Bone marrow (tissue), 2 donors: ENCODE measurements at places on chromosomes 1 and 21.

GRCh38 chr1:245322673-245323072, 167.9 kb downstream of the KIF26B start:
- DNase-seq = no peak

DNA sequence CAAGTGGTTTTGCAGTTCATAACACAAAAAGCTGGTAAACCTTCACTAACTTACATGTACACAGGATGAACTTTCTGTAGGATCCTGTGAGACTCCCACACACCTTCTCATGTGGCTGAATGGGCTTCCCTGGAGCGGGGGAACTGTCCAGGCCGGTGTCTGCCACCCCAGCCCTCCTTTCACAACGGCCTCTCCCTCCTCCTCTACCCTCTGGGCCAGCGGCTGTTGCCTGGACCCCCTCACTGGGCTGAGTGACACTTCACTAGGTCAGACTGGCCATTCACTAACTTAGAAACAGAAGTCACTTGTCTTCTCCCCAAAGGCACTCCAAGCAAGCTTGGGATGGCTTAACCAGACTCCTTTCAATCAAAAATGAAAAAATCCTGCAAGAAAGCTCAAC, 16.1 kb downstream of the SSU72 start:
- DNase-seq = no peak

GRCh38 chr1:231626535-231626950, at the start of gene DISC1:
Gene DISC1, plus strand, starts transcription at chr1:231626790. Its CDS starts 78 bp downstream, at chr1:231626868.
- peak; percentile 90 for DNase-seq

- no peak for DNase-seq
These were observed 71.7 kb downstream of the EDEM3 start for GRCh38 chr1:184682956-184683355.

GRCh38 chr1:153683854-153684253, 5.4 kb downstream of the NPR1 start:
- no peak for DNase-seq
